ENCODE measurements at places on chromosomes 2 and 18.

GRCh38 chr2:63053081-63053888 is 2.7 kb downstream of the OTX1 start:
- DNase-seq: no peak

DNA sequence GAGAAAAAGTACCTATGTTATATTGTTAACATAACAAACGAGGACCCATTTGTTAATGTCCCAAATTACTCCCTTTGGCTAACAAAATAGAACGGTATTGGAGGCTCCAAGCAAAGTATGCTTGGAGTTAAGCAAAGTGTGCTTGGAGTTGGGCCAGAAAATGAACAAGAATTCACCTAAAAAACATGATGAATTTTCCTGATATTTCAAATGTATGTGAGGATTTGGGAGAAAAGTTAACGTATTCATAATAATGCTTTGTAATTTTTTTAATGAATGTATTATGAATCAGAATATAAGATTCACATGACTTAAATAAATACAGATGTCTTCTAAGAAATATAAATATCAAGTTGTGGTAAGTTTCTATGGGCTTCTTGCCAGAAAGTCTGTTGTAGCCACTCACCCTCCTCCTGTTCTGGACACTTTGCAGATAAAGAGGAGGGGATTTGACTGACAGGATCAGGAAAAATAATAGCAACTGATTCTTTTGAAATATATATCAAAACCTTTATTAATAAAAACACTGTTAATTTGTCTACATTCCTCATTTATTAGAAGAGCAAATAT is 423.7 kb upstream of the MMADHC start:
- no peak for DNase-seq

DNA sequence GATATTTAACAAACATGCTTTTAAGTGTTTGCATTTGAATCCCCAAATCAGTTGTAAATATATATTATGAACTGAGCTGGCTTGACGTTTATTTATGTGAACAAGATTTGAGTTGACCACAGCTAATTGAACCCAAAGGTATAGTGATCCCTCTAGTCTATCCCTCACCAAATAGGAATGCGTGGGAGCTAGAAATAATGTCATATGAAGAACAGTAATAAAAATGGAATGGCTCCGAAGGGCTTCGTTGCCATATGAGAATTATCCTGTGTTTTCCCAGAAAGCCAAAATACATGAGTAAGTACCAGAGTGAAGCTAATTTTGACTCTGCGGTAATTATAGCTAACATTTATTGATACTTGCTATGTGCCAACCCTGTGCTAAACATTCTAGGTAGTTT is 142.7 kb downstream of the ADCYAP1 start:
- no peak for DNase-seq

GRCh38 chr2:24919506-24920097 is 435 bp downstream of the ADCY3 start:
- DNase-seq: no peak

- DNase-seq: no peak
Observed at GRCh38 chr2:9178110-9178903, 28.3 kb upstream of the ASAP2 start.

DNA sequence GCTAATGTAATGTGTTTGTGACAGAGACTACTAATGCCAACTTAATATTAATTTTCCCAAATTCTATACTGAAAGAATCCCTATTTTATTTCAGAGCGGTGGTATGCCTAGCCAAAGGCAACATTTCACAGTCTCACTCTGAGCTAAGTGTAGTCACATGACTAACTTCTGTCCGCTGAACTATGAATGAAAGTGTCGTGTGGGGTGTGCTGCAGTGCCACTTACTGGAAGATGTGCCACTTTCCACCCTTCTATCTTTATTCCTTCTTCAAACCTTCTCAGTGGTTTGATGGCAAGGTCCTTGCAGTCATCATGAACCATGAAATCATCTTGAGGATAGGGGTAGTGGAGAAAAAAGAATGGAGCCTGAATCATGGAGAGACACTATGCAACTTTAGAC is 47.3 kb upstream of the C1D start:
- no peak for DNase-seq

GRCh38 chr2:177332026-177332991 is 60.3 kb upstream of the AGPS start:
- no peak for DNase-seq

GRCh38 chr2:238113611-238114010 is 13.5 kb downstream of the ESPNL start:
- no peak for DNase-seq

DNA sequence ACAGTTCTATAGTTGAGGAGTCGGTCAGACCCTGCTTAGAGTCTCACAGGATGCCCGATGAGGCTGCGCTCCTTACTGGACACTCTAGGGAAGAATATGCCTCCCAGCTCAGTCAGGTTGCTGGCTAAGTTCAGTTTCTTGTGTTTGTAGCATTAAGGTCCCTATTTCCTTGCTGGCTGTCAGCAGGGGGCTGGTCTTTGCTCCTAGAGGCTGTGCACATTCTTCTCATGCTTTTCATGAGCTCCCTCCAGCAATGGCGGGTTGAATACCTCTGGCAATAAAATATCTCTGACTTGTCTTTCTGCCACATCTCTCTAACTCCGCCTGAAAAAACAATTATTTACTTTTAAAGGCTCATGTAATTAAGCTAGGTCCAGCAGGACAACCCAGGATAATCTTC is 79.4 kb upstream of the DNAJC10 start:
- DNase-seq: no peak

GRCh38 chr2:217951091-217951490 is 51.7 kb downstream of the TNS1 start:
- DNase-seq: no peak

DNA sequence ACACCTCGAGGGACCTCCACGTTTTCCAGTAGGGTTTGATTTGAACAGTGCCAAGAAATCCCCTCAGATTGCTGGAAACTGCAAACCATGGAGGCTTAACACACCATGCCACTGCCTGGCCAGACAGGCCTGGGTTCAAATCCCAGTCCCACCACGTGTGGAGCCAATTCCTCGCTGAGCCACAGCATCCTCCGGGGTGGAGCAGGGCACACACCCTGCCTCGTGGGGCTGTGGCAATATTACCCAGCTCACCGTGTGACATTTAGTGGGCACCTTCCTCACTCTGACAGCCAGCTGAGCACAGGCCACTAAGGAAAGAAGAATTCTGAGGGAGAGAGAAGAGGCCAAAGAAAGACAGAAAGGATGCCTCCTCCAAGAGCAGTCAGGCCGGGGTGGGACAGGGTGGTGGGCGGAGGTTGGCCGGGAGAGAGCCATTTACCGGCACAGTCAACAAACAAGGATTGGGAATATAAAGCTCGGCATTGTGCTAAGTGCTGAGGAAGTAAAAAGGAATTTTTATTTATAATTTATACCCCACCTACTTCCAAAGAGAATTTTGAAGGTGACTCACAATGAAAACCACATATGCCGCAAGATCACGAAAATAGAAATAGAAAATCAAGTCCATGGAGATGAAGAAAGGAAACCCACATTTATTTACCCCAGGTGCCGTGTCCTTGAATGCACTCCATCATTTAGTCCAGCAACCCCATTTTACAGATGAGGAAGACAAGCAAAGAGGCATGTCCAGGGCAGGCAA is 111.5 kb downstream of the MCFD2 start:
- DNase-seq: no peak

GRCh38 chr2:237257471-237257951 is 156.5 kb downstream of the COL6A3 start:
- no peak for DNase-seq

GRCh38 chr2:198483051-198483450 is 678.7 kb downstream of the PLCL1 start:
- DNase-seq: no peak

- DNase-seq: no peak
Observed at GRCh38 chr18:13993730-13994129, 78.4 kb upstream of the MC2R start.

DNA sequence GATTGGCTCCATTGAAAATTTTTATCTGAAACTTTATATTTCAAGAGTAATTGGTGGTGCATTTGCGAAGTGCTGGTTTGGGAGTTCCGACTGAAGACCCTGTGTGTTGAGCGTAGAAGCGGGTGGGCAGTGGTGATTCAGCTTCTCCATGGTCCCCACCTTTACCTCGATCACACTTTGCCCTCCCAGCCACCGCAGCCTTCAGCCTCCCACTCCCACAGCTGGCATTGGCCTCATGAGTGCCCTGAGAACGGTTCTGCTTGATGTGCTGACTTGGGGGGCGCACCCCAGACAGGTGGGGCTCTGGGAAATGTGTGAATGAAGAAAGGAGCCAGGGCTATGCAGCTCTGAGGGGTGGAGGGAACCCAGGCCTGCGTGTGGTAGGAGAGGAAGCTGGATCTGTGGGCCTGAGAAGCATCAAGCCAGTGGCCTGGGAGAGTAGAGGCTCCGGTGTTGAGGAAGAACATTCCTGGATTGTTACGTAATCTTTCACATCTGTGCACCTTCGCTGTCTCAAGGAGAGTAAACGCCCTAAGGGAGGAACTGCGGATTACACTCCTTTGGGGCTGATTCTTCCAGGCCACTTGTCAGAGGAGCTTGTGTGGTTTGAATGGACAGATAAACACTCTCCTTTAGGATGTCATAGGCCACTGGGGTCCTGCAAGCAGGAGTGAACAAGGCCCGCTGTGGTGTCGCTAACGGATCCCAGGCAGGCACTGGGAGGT is 83.8 kb downstream of the NPAS2 start:
- no peak for DNase-seq

DNA sequence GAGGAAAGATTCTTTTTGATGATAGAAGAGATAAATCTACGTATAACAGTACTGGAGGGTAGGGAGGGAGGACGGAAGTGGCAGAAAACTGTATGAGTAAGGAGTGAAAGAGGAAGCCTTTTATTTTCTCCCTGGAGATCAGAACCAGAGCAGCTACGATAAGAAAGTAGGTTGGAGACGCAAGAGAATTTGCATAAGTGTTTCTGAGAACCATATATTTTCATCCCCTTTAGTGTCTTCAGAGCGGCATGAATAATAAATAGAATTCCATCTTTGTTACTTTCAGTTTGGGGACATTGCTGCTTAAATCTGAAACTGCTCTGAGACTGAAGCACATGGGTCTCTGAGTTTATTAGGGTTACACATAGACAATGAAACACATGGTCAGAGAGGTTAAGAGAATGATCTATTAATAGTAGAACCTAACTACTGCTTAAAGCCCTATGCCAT is 230.2 kb upstream of the TNP1 start:
- DNase-seq: no peak

GRCh38 chr2:109128616-109129355 is at the start of gene SH3RF3:
Gene SH3RF3 (plus strand): TSS chr2:109129205.
- DNase-seq: no peak
